ENCODE measurements at places on chromosomes 12 and 14. TPM values are rescaled to one million over a fixed set of nuclear protein-coding genes. Genes with fewer than 3 reads are reported as not detected.

- DNase-seq: no peak
- H3K4me3 ChIP-seq: no peak overlapping the region
- H3K27me3 ChIP-seq: no peaks in the 10 kb centered on the region
- no peak overlapping the region for H3K27ac ChIP-seq
- no peaks in the 10 kb centered on the region for H3K36me3 ChIP-seq
These were observed 163.4 kb downstream of the SRGAP1 start for GRCh38 chr12:64007853-64008252.

Gene IL31
- total RNA-seq: not detected

GRCh38 chr12:4649358-4649661, 396 bp downstream of the NDUFA9 start:
- H3K27me3 ChIP-seq: no peaks in the 10 kb centered on the region
- peaks cover 10% of the 10 kb centered on the region for H3K36me3 ChIP-seq
- H3K4me3 ChIP-seq: peak overlapping the region; percentile 97
- no peak for DNase-seq

Gene HSPB8
- total RNA-seq: not detected

Gene FOXA1
- total RNA-seq: not detected

GRCh38 chr14:102479107-102479506, 30.5 kb downstream of the ANKRD9 start:
- no peak overlapping the region for H3K27ac ChIP-seq
- no peak overlapping the region for H3K4me3 ChIP-seq
- no peaks in the 10 kb centered on the region for H3K27me3 ChIP-seq
- H3K36me3 ChIP-seq: peaks cover 8% of the 10 kb centered on the region
- peaks cover 5% of the 10 kb centered on the region for H3K4me1 ChIP-seq
- DNase-seq: no peak

All from activated CD4-positive, alpha-beta memory T cell treated with anti-CD3 and anti-CD28 coated beads, Interleukin-2, amount 10 ng/mL, durations not matched to agents 7 days and 5 days (primary cell).